Stimulated activated memory B cell treated with anti-CD40 and anti-IgM and Interleukin-4, amounts not matched to agents 10 μg/mL and 1 μg/mL and 100 μg/mL, for 72 hours (primary cell): ENCODE measurements at places on chromosomes 11 and 22.

DNA sequence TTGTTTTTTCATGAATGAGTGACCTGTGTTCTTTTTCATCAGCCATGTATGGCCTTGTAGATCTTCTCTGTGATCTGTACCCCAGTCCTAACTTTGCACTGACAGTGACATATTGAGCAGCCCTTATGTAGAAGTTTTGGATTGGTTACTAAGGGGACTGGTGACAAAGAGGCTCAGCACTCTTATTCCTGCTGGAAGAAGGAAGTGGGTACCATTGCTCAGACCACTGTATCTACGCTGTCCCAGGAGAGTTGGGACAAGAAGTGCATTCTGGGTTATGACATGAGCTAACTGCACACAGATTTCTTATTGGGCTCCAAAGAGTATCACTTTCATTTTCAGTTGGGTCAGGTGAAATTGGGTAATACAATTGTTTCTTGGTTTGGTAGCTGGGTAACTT is 107.8 kb upstream of the RASSF10 start:
- ATAC-seq: peak; percentile 50

GRCh38 chr11:94786264-94787126 is 18.3 kb downstream of the AMOTL1 start:
- no peak for ATAC-seq

GRCh38 chr11:60169264-60169915 is 13.5 kb downstream of the MS4A6A start:
- no peak for ATAC-seq

DNA sequence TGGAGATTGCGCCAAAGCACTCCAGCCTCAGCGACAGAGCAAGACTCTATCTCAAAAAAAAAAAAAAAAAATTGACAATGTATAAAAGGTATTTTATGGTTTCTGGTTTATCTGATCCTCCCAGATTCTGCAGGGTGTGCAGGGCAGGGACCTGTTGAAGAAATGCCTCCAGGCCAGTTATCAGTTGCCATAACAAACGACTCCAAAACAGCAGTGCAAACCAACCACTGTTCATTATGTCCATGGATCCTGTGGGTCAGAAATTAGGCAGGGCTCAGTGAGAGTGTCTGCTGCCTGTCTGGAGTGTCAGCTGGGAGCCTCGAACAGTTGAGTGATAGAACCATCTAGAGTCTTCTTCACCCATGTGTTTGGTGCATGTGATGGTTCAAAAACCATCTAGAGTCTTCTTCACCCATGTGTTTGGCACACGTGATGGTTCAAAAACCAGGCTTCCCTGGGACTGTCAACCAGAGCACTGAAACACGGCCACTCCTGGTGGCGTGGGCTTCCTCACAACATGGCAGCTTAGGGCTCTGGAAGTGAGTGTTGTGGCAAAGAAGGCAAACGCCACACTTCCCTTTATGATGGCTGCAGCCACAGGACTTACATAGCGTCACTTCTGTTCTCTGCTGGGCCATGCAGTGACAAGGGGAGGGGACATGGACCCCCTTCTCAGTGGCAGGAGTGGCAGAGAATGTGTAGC is 115.1 kb upstream of the CRYBB3 start:
- no peak for ATAC-seq
